ENCODE measurements at places on chromosomes 7 and 10. TPM values are rescaled to one million over a fixed set of nuclear protein-coding genes. Genes with fewer than 3 reads are reported as not detected.

GRCh38 chr10:44962870-44963738 lies 3.5 kb downstream of the RASSF4 start:
- DNase-seq = peak; percentile 27

GRCh38 chr10:125113691-125114371 lies 46.5 kb downstream of the CTBP2 start:
- DNase-seq = no peak

DNA sequence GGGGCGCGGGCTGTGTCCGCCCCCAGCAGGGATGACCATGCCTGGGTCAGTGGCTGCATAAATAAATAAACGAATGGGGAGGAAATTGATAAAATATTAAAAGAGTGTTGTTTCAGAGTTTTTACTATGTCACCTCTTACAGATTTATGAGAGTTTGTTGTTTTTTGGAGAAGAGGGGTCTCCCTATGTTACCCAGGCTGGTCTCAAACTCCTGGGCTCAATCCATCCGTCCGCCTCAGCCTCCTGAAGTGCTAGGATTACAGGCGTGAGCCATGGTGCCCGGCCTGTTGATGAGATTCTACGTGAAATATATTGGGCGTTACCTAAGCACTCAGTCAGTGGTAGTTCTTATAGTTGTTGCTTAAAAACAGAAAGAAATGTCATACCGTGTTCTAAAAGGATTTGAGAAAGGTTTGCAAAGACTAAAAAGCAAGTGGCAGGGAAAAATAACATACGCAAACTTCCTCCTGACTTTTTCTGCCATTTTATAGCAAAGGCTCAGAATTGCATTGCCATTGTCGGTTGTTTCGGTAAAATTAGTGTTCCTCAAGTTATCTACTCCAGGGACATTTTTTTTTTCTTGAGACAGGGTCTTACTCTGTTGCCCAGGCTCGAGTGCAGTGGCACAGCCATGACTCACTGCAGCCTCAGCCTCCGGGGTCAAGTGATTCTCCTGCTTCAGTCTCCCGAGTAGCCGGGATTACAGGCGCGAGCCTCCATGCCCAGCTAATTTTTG lies 39.5 kb upstream of the FOXK1 start:
- DNase-seq = no peak

PNLIPRP2 gene
- total RNA-seq = not detected

GRCh38 chr10:116554628-116555027 lies 8.9 kb downstream of the PNLIP start:
- DNase-seq = no peak

DNA sequence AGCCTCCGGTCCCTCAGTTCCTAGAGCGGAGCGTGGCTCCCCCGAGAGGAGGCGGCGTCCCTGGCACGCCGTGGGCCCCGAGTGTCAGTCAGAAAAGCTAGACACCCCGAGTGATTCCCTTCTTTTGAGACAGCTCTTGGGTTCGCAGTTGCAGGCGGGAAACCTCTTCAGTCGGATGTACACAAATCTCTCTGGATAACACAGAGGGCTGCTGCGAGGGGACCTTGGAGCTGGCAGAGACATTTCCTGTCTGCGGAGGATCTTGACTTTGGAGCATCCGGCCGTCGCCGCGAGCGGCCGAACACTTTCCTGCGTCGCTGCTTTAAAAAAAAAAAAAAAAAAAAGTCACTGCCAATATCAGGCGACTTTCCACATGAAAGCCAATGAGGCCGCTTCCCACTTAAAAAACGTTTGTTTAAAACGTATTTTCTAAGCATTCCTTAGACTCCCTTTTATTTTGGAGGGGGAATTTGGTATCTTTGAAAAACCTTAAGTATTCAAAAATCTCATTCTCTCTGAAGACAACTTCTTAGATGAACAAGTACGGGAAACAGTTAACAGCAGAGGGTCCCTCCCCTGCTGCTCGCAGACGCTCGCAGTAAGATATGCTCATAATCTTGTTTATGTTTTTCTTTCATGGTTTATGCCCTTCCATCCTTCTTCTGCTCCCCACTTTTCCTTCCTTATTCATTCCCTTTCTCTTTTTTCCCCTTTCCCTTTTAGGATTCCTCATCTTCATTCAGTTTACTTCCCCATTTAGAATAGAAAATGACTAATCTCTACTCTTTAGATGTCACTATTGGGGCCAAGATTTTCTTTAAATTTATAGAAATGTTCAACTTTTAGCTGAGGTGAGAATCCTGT lies 10.0 kb downstream of the HHEX start:
- DNase-seq = peak; percentile 41

GRCh38 chr7:133975130-133975529 lies 152.0 kb upstream of the LRGUK start:
- DNase-seq = no peak

CCSER2 gene
- 6.5 TPM for total RNA-seq

GRCh38 chr10:79007421-79008319 lies 61.1 kb upstream of the ZMIZ1 start:
- no peak for DNase-seq

DNA sequence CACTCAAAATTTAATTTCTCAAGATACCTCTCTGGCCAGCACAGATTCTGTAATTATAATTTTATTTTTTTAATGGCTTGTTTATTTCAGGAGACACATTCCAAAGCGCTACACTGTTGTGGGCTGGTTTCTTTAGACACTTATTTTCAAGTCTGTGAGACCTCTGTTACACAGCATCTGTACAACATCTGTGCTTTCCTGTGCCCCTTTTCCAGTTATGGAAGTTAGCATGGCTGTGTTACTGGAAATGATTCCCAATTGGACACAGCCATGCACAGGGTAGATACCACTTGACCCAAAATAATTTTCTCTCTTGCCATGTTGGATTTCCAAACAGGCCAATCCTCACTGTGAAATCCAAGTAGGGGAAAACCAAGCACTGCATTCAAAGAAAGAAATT lies 172.3 kb upstream of the ADCY1 start:
- DNase-seq = no peak

STEAP1B gene
- 0.08 TPM for total RNA-seq

- DNase-seq = no peak
Observed at GRCh38 chr7:24966802-24967201, 13.2 kb downstream of the OSBPL3 start.

DNA sequence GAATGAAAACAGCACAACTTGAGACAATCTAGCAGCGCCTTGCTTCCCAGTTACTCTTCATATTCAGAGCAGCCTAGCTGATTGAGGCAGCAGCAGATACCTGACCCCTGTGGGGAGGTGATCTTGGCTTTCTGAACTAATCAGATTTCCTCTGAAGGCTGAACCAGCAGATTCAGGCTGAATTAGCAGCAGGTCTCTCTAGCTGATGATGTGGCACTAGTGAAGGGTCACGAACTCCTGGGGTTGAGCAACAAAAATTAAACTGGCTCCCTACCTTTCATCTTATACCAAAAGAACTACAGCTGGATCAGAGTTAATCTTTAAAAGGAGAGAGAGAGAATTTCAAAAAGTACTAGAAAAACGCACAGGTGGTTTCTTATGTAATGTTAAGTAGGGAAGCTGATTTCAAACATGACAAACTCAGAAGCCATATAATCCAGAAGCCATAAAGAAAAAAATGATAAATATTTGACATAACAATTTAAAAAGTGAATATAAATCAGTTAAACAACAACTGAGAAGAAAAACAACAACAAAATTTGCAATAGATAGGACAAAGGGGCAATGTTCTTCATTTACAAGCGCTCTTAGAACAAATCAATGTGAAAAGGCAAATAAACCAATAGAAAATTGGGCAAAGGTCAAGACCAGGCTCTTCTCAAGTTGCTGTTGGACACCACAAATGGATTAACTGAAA lies 13.5 kb downstream of the SLC25A13 start:
- DNase-seq = no peak

GRCh38 chr7:45911311-45911710 lies 9.8 kb downstream of the IGFBP3 start:
- no peak for DNase-seq

- no peak for DNase-seq
Observed at GRCh38 chr7:91347290-91347689, 83.1 kb downstream of the FZD1 start.

FKBP14 gene
- total RNA-seq = 4.3 TPM

SPDYE8 gene
- total RNA-seq = not detected

- DNase-seq = no peak
Observed at GRCh38 chr7:35035511-35035961, 1.7 kb downstream of the DPY19L1 start.

DNA sequence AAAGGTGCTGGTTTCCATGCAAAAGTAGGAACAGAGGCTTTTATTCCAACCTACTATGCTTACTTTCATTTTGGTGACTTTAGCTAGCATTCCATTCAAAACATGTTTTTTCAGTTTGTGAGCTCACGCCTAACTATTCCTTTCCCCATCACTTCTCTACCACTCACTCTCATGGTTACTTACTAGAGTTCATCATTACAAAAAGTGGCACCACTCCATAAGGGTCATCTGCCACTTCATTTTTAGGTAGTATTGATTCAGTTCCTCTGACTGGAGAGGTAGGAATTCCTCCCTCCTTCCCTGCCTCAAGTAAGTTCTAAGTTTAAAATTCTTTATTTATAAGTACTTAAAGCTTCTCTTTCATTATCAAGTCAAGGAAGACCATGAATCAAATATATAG lies 543.1 kb downstream of the HTR7 start:
- no peak for DNase-seq

DNA sequence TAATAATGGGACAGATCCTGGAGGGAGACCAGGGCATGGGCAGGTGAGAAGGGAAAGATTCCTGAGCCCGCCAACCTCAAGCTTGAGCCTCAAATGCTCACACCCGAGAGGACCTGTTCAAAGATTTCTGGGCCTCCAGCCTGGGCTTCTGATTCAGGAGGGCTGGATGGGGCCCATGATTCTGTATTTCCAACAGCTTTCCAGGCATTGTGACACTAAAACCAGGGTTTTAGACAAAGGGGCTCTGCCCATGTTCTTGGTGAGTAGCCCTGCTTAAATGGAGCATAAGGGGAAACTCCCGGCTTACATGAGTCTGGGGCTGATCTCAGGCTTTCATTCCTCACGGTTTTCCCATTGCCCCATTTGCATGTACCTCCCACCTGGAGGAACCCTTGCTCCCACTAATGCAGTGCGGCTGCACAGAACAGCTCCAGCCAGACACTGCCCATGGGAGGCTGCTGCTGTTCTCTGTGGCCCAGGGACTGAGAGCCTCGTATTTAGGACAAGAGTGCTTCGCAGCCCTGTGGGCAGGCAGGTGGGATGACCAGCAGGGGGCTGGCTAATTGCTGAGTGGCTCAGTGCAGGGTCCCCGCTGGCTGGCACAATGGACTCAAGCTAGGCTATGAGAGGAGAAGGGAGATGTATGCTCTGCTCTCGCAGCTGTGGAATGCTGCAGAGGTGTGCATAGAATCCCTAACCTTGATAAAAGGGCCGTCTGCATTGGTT lies 135.3 kb upstream of the COBL start:
- DNase-seq = no peak

GRCh38 chr7:146359176-146359575 lies 242.6 kb downstream of the CNTNAP2 start:
- DNase-seq = no peak

DRGX gene
- not detected for total RNA-seq

OR6V1 gene
- not detected for total RNA-seq

DNA sequence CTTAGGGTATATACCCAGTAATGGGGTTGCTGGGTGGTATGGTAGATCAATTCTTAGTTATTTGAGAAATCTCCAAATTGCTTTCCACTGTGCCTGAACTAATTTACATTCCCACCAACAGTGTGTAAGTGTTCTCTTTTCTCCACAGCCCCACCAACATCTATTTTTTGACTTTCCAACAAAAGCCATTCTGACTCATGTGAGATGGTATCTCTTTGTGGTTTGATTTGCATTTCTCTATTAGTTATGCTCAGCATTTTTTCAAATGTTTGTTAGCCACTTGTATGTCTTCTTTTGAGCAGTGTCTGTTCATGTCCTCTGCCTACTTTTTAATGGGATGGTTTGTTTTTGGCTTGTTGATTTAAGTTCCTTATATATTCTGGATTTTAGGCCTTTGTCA lies 66.4 kb downstream of the MGAM2 start:
- DNase-seq = no peak

SLC26A5 gene
- 0.09 TPM for total RNA-seq

ACSM6 gene
- not detected for total RNA-seq

GRCh38 chr7:42478717-42479116 lies 241.7 kb upstream of the GLI3 start:
- no peak for DNase-seq

DNA sequence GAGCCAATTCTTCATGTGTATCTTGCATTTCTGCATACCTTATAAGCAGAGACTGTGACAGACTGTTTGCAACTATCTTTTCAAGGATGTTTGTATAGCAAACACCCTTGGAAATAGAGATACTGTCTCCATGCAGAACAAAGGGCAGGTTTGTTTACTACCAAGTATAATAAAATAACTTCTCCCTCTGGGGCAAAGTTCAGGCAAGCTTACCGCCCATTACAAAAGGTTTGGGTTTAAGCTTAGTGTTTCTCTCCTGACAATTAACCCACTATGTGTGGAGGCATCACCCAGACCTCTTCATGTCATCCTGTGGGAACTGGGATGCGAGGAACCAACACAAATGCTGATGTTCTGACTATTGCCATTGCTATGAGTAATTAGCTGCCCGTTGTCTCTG lies 479.1 kb upstream of the ZMIZ1 start:
- DNase-seq = no peak

EFCAB10 gene
- total RNA-seq = not detected

GRCh38 chr7:131459256-131459655 lies 97.2 kb downstream of the PODXL start:
- no peak for DNase-seq

DNA sequence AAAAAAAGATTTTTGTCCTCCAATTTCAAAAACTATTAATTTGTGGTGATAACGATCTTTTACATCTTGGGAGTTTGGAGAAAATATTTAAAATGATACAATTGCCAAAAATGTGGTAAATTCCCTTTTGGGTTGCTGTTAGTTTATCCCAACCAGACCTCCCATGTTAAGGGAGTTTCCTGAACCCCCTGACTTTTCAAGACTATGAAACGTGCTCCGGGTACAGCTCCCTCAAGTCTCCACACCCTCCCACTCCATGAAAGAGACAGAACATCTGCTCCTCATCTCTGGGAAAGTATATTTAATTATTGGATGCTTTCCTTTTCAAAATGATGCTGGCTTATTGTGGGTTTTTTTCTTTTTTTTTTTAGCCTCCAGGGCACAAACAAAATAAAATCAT lies 534.6 kb upstream of the NRP1 start:
- no peak for DNase-seq

GRCh38 chr7:36986948-36987724 lies 262.8 kb upstream of the AOAH start:
- DNase-seq = peak; percentile 67

DNA sequence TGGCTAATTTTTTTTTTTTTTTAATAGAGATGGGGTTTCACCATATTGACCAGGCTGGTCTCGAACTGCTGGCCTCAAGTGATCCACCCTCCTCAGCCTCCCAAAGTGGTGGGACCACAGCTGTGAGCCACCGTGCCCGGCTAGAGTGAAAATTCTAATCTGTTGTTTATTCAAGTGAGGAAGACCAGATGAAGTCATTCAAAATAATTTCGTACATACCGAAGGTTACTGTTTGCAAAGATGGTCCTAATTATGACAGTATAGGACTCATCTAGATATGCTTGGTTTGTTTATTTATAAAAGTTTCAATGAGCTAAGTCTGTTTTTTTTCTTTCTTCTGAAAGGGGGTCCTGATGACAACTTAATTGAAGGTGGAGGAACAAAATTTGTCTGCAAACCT lies 376.8 kb downstream of the EXOC4 start:
- DNase-seq = no peak

- DNase-seq = no peak
Observed at GRCh38 chr10:59561477-59562121, 148.1 kb downstream of the SLC16A9 start.
